Stimulated activated CD4-positive, alpha-beta T cell treated with anti-CD3 and anti-CD28 coated beads, Interleukin-4, amount 100 ng/mL, for 24 hours (primary cell): ENCODE measurements at places on chromosomes 12 and 14.

GRCh38 chr14:89493877-89494634, 77.0 kb upstream of the FOXN3 start:
- no peak for DNase-seq

DNA sequence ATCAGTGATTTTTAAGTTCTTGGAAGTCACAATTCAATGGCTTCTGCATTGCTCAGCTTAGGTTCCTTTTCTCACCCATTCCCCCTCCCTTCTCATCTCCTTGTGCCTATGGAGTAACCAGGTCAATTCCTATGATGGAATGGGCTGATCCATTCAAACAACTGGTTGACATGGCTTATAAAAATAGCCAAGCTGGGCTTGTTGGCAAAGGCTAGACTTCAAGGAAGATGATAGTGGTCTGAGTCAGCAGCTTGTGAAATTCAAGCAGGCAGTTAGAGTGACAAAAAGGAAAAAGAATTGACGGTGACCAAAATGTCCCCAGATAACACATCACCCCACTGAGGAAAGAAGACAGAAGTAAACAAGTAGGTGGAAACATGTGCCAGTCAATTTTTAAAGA, 119.9 kb upstream of the PCED1B start:
- DNase-seq: no peak

- DNase-seq: peak; percentile 48
Observed at GRCh38 chr12:131536337-131536736, 174.6 kb upstream of the SFSWAP start.

- no peak for DNase-seq
Observed at GRCh38 chr12:10456856-10457255, 3.7 kb upstream of the KLRC1 start.

DNA sequence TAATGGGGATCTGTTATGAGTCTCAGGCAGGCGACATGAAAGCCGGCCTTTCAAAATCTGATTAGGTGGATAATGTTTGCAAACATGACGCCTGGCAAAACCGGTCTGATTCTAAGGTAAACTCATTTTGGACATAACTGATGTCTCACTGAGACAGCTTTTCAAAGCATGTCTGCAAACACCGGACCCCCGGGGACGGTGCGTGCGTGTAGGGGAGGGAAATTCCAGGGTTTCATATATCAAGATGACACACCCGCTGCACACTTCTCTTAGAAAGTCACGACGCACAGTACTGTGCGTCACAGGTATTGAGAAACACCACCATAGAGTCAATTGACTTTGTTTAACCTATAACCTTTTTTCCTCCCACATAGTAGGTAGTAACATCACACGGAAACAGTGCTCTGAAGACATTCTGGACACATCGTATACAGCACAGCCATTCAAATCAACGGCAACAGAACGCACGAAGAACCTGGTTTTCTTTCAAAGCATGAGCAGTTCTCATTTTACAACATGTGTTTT, 43.9 kb upstream of the TESC start:
- DNase-seq: no peak

DNA sequence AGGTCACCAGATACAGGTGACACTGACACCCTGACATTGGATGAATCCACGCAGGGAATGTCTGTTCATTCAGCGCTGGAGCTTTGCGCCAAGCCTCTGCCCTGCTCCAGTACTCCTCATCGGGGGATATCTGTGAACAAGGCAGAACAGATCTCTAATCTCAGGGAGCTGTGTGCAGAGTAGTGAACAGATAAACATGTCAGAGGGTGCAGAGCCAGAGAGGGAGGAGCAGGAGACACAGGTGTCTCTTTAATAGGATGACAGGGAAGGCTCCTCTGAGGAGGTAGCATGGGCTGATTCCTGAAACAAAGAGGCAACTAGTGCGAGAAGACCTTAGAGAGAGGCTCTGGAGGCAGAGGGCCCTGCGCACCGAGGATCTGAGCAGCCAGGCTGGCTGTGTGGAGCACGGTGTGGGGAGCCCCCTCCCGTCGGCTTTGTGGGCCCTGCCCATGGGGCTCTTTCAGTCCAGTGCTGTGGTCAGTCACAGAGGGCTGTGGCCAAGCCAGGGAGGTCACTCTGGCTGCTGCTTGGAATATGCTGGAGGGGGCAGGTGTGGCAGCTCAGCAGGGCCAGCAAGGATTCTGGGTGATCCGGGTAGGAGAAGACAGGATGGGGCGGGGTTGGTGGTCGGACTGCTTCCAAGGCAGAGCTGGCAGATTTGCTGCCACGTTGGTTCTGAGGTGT, 55.6 kb downstream of the TECPR2 start:
- DNase-seq: no peak

DNA sequence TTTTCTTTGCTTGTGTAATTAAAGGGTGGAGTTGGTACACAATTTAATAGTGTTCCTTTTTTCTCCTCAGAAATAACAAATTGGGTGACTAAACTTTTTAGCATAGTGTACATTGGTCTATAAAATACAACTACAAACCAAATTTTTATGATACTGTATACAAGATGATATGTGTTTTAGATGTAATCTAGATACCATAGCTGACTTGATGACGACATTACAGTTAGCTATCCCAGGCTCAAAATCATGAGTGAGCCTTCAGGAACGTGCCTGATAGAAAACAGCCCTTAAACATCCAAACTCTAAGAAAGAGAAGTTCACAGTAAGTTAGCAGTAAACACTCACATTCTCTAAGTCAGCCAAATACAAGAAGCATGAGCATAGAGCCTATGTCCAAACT, 99.0 kb upstream of the SSTR1 start:
- no peak for DNase-seq

DNA sequence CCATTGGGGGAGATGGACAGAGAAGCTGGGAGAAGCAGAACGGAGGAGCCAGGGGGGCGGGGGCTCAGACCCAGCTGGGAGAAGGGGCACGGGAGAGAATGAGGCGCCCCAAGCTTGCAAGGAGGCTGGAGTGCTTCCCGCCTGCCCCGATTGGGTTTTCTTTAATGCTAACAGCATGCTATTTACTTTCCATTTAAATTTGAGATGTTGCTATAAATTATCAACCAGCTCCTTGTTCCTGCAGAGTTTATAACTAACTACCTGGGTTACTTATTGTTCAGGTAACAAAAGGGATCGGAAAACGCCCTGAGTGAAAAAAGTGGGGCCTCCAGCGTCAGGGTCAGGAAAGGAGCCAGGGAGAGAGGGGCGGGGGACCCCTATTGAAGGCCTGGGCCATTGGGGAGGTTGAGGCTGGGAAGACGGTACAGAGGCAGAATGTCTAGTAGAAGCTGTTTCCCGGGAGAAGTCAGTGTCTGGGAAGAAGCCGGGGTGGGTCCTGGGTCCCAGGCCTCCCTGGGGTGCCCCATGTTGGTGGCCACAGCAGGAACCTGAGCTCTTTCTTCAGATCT, 2.5 kb downstream of the HNF1A start:
- DNase-seq: no peak

- no peak for DNase-seq
Observed at GRCh38 chr12:132064631-132065030, 79.5 kb downstream of the DDX51 start.
